ENCODE measurements at places on chromosomes 7 and 10. TPM values are rescaled to one million over a fixed set of nuclear protein-coding genes. Genes with fewer than 3 reads are reported as not detected.

DNA sequence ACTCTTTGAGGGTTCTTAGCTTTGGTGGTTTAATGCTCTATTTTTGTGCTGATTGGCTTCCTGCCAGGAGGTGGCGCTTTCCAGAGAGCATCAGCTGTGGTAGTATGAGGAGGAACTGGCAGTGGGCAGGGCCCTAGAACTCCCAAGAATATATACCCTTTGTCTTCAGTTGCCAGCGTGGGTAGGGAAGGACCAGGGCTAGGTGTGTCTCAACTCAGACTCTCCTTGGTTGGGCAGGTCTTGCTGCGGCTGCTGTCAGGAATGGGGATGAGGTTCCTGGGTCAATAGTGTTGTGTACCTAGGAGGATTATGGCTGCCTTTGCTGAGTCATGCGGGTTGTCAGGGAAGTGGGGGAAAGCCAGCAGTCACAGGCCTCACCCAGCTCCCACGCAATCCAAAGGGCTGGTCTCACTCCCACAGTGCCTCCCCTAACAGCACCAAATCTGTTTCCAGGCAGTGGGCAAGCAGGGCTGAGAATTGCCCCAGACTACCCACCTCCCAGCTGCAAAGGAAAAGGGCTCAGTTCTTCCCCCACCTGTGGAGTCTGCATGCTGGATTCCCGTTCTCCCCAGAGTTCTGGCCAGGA is 191.5 kb downstream of the PHTF2 start:
- no peak overlapping the region for H3K4me3 ChIP-seq
- no peak for DNase-seq
- H3K36me3 ChIP-seq, result no peaks in the 10 kb centered on the region
- no peaks in the 10 kb centered on the region for H3K4me1 ChIP-seq
- H3K27ac ChIP-seq, result no peak overlapping the region

DNA sequence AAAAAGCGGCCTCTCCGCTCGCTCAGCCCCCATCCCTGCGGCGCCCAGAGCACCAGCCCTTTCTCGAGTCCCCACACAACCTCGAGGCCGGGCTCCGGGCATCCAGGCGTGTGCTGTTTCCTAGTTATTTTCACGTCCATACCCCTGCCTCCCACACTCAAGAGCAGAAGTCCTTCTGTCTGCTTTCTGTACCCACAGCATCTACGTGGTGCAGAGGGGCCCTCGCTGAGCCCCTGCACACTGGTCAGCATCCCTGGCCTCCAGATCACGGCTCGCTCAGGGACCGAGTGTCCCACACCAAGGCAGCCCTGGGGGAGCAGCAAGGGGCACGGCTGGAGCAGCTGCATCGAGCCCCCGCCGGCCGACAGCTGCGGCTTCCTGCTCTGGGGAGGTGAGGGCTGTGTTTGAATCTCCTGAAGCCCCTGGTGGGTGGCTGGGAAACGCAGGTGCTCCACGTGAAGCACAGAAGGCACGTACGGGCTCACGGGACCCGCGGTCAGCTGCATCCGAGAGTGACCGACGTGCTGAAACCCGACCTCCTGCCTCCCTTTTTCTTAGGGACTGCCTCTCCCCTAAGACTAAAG is 333.1 kb downstream of the DNAJB6 start:
- no peak overlapping the region for H3K4me3 ChIP-seq
- H3K27me3 ChIP-seq, result peaks cover 6% of the 10 kb centered on the region
- H3K4me1 ChIP-seq, result no peaks in the 10 kb centered on the region
- no peak for DNase-seq

DNA sequence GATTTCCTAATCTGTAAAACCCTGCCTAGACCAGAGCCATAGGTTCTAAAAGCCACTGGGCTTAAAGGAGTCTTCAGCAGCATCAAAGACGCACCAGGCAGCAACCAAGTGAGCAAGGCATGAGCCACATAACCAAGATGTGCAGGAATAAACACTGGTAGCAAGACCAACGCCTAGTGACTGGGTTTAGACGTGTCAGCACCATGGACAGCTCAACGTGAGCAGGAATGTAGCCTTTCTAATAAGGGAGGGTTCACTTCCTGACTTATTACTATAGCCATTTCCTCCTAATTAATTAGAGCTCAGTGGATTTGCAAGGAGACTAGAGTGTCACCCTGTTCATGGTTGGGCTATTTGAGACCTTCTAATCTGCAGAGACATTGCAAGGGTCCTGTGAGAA is 223.7 kb downstream of the LHFPL3 start:
- no peaks in the 10 kb centered on the region for H3K4me1 ChIP-seq
- H3K27me3 ChIP-seq, result no peaks in the 10 kb centered on the region
- H3K4me3 ChIP-seq, result no peak overlapping the region
- H3K27ac ChIP-seq, result no peak overlapping the region
- DNase-seq, result no peak

GRCh38 chr7:101164071-101164840 is 1.1 kb downstream of the VGF start:
- peaks cover 64% of the 10 kb centered on the region for H3K27me3 ChIP-seq
- peak overlapping the region; percentile 37 for H3K4me3 ChIP-seq
- no peak overlapping the region for H3K27ac ChIP-seq
- no peak for DNase-seq
- peaks cover 30% of the 10 kb centered on the region for H3K4me1 ChIP-seq

DNA sequence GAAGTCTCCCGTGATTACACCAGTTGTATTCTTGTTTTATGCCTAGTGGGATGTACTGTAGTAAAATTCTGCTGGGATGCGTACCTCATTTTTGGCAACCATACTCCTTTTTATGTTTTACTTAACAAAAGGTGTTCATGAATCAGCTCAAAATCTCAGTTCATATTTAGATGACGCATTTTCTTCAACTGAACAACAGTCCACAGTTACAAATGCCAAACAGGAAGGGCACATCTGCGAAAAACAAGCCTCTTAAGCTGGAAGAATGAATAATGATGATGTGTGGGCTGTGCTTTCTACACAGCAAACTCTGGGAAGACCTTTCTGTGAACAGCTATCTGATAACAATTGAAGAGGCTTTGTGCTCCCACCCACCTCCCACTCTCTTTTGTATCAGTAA is 68.4 kb upstream of the NRBF2 start:
- no peaks in the 10 kb centered on the region for H3K27me3 ChIP-seq
- no peak overlapping the region for H3K27ac ChIP-seq
- H3K4me1 ChIP-seq, result no peaks in the 10 kb centered on the region
- DNase-seq, result no peak
- H3K36me3 ChIP-seq, result no peaks in the 10 kb centered on the region

GRCh38 chr10:14564268-14564744 is 210.4 kb downstream of the FAM107B start:
- H3K27me3 ChIP-seq, result no peaks in the 10 kb centered on the region
- H3K27ac ChIP-seq, result peak overlapping the region; percentile 33
- H3K4me1 ChIP-seq, result peaks cover 20% of the 10 kb centered on the region
- no peak for DNase-seq
- H3K36me3 ChIP-seq, result no peaks in the 10 kb centered on the region

DNA sequence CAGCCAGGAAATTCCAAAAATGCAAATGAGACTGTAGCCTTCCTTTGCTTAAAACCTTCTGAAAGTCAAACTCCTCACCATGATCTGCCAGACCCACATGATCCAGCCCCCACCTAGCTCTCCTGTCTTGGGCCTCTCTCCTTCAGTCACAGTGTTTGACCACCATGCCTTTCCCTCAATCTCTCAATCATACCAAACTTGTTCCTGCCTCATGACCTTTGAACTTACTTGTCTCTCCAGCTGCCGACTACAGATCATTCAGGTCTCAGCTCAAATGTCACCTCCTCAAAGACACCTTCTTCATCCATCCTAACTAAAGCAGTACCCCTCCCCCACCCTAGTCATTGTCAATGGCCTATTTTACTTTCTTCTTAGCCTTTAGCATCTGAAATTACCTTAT is 9.3 kb upstream of the ADD3 start:
- no peak for DNase-seq
- H3K27ac ChIP-seq, result no peak overlapping the region
- H3K36me3 ChIP-seq, result no peaks in the 10 kb centered on the region
- no peaks in the 10 kb centered on the region for H3K27me3 ChIP-seq

DNA sequence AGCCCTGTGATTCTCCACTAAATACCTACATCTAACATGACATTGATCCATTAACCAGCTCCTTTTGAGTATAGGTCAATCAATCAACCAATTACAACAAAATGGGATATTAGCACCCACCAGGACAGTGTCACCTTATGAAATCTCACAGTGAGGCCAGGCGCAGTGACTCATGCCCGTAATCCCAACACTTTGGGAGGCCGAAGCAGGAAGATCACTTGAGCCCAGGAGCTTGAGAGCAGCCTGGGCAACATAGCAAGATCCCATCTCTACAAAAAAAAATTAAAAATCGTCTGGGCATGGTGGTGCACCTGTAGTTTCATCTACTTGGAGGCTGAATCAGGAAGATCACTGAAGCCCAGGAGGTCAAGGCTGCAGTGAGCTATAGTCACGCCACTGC is 28.5 kb downstream of the SRRM3 start:
- peaks cover 74% of the 10 kb centered on the region for H3K27me3 ChIP-seq
- no peak for DNase-seq

- H3K27me3 ChIP-seq, result no peaks in the 10 kb centered on the region
- no peak for DNase-seq
- H3K27ac ChIP-seq, result no peak overlapping the region
- peaks cover 44% of the 10 kb centered on the region for H3K4me1 ChIP-seq
- no peak overlapping the region for H3K4me3 ChIP-seq
These were observed 21.4 kb downstream of the SORBS1 start for GRCh38 chr10:95539560-95540284.

DNA sequence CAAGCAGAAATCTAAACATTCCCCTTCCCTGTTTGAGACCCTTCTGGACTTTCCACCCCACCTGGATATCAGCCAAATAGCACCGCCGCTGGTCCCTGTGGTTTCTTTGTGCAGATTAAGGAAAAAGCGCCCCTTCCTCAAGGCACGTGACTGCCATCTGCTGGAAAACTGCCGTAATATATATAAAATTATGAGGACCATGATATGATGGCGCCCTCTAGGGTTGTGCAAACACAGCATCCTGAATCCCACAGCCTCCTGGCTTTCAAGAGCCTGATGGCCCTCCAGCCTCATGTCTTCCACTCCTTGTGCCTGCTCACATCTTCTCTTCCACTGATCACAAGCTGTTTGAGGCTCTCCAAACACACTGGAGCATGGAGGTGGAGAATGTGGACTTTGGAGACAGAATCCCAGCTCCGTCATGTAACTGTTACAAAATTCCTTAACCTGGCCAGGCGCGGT is 121.3 kb downstream of the MYL10 start:
- no peaks in the 10 kb centered on the region for H3K4me1 ChIP-seq
- no peaks in the 10 kb centered on the region for H3K27me3 ChIP-seq
- no peak overlapping the region for H3K27ac ChIP-seq
- DNase-seq, result no peak
- H3K4me3 ChIP-seq, result no peak overlapping the region

GRCh38 chr7:66362136-66362535 is 157.0 kb downstream of the TPST1 start:
- no peaks in the 10 kb centered on the region for H3K36me3 ChIP-seq
- H3K4me3 ChIP-seq, result no peak overlapping the region
- H3K4me1 ChIP-seq, result no peaks in the 10 kb centered on the region
- no peaks in the 10 kb centered on the region for H3K27me3 ChIP-seq
- no peak for DNase-seq

DNA sequence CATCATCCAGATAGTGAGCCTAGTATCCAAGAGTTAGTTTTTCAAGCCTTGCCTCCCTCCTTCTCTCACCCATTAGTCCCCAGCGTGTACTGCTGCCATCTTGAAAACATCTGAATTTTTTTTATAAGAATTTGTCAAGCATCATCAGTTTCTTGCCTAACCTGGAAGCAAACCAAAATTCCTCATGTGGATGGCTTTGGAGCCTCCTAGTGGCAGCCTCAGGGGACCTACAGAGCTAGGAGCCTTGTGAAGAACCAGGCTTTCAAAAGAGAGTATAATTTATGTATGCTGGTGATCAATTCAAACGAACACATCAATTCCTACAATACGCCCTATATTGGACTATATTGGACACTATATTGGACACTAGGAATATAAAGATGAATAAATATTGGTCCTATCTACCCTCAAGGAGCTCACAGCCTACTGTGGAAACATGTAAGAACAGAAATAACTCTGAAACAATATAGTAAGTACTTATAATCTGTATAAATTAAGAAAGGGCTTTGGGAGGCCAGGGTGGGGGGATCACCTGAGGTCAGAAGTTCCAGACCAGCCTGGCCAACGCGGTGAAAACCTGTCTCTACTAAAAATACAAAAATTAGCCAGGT is 63.4 kb downstream of the HPSE2 start:
- no peak for DNase-seq
- no peaks in the 10 kb centered on the region for H3K27me3 ChIP-seq
- no peaks in the 10 kb centered on the region for H3K36me3 ChIP-seq
- no peaks in the 10 kb centered on the region for H3K4me1 ChIP-seq

- no peaks in the 10 kb centered on the region for H3K4me1 ChIP-seq
- H3K27ac ChIP-seq, result no peak overlapping the region
- H3K4me3 ChIP-seq, result no peak overlapping the region
- H3K36me3 ChIP-seq, result no peaks in the 10 kb centered on the region
These were observed 15.9 kb upstream of the RAPGEF5 start for GRCh38 chr7:22372863-22373262.

GRCh38 chr10:103621783-103622125 is 128.2 kb downstream of the NEURL1 start:
- H3K4me3 ChIP-seq, result no peak overlapping the region
- H3K4me1 ChIP-seq, result peaks cover 19% of the 10 kb centered on the region
- peaks cover 46% of the 10 kb centered on the region for H3K36me3 ChIP-seq
- DNase-seq, result no peak
- H3K27ac ChIP-seq, result peak overlapping the region; percentile 26

DNA sequence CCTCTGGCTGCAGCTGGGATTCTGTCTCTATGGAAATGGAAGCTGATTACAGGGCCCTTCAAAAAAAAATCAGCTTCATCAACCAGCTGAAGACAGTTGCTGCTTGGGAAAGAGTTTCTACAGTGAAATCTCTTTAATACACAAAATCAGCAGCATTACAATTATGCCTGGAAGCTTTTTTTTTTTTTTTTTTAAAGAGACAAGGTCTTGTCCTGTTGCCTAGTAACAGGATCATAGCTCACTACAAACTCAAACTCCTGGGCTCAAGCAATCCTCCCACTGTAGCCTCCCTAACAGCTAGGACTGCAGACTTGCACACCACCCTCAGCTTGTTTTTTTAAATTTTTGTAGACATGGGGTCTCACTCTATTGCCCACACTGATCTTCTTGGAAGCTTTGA is 94.5 kb downstream of the OR13A1 start:
- no peak overlapping the region for H3K4me3 ChIP-seq
- H3K36me3 ChIP-seq, result no peaks in the 10 kb centered on the region
- H3K4me1 ChIP-seq, result no peaks in the 10 kb centered on the region
- no peak for DNase-seq

Gene HYAL4
- total RNA-seq, result not detected

Gene CALHM1
- not detected for total RNA-seq

Gene APBB1IP
- total RNA-seq, result 19.2 TPM

Gene WNT2
- total RNA-seq, result 12.9 TPM

Gene PROSER2
- 33.3 TPM for total RNA-seq

Gene CPED1
- 39.2 TPM for total RNA-seq
